Muscle of arm (tissue), 14 donors: ENCODE measurements at places on chromosomes 4 and X.

DNA sequence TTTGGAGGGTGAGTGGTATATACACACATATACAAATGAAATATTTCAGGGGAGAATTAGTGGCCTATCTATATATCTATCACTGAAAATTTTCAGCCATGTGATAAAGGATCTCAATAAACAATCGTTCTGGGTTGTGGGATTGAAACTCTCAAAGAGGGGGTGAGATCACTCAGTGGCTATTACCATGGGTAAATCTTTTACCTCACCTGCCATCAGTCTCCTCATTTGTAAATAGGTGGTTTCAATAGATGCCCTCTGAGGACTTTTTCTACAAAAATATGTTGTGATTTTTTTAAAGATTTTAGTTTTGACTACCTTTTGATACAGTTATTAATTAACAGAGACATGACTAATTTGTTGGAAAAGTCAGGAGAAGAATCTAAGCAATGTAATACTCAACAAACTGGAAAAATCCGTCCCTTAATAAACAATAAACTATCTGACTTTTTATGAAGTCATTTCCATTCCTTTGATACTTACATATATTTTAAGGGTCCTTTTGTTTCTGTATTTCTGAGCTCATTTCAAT lies 192.8 kb downstream of the MAD2L1 start:
- DNase-seq, result no peak

DNA sequence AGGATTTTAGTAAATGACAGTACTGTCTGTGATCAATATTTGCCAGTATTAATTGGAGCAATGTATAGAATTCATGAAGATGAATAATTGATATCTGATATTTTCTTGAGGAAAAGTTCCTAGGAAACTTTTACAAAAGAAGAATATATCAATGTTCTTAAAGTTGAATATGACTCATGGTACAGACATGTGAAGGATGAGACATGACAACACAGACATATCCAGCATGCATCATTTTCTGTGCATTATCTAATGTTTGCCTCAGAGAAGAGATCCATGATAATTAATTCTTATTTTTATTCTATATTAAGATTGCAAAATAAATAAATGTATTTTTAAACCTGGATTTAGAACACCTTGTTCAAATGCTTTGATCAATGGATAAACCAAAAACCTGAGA lies 452.9 kb upstream of the EPHA5 start:
- no peak for DNase-seq

DNA sequence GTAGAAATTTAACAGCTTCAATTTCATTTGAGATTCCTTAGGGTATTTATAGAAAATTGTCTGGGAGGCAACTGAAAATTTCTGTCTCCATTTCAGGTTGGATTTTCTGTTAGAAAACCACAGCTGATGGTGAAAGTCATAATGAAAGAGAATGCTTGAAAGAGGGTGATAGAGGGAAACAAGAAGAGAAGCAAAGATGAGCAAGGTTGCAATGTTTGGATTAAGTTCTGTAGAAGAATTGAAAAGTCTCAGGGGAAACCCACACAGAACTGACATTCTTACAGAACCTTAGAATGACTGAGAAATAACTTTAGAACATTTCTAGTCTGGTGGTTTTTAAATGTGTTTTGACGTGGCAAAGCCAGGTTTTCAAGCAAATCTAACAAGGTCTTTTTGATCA lies 14.7 kb downstream of the GBA3 start:
- no peak for DNase-seq

GRCh38 chrX:33273535-33273934 lies 62.2 kb upstream of the DMD start:
- no peak for DNase-seq

DNA sequence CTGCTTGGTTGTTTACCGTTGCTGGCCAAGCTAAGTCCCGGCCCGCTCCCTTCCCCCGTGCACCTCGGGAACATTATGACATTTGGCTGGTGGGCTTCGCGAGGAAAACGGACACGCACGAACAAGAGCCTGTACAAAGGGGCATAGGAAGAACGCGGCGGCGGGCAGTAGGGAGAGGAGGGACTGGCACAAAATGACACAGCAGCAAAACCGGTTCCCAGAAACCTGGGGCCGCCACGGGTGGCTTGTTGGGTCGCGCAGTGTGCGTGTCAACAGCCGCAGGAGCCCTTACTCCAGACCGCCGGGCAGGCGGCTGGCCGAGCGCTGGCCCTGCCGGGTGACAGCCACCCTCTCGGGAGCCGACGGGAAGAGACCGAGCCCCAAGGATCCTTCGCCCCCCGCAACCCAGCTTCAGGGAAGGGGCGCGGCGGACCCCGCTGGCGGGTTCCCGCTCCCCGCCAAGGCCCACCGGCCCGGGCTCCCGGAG lies 1.6 kb upstream of the LIN54 start:
- DNase-seq, result peak; percentile 24
